HS-5 (cell line): ENCODE measurements at places on chromosomes 7 and 10.

GRCh38 chr10:114313139-114313538 lies 74.1 kb downstream of the VWA2 start:
- no peak for DNase-seq

DNA sequence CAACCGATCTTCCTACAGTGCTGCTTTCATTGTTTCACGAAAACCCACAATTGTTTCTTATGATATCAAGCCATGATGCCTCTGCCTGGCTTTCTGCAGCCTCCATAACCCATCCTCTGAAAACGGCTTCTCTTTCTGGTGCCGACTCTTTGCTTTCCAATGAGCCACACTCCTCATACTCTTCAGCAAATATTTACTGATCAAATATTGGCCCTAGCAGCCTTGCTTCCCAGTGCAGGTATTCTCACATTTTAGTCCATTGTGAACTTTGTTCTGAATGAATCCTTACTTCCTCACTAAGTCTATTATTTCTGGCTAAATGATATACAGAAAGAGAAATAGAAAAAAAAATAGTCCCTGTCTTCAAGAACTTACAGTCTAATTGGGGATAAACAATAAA lies 35.5 kb downstream of the LAMB1 start:
- DNase-seq: no peak

DNA sequence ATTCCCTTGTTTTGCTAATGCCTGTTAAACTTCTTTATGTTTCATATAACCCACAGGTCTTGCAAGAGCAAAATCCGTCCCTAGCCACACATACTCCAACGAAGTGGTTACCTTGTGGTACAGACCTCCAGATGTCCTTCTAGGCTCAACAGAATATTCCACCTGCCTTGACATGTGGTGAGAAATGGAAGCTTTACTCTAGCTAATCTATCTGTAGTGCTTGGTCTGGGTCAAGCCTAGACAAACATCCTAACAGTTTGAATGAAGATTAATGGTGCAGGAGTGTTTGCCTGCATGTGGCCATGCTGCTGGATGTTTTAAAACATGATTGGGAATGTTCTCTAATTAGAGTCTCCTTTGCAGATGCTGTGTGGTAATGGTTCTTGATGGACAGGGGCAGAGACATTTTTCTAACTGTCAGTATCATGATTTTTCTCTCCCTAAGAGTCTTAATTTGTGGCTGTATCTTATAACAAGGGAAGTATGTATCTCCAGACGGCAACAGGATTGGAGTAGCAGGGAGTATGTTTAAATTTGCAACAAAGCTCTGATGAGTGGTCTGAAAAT lies 308.5 kb upstream of the FZD1 start:
- no peak for DNase-seq

DNA sequence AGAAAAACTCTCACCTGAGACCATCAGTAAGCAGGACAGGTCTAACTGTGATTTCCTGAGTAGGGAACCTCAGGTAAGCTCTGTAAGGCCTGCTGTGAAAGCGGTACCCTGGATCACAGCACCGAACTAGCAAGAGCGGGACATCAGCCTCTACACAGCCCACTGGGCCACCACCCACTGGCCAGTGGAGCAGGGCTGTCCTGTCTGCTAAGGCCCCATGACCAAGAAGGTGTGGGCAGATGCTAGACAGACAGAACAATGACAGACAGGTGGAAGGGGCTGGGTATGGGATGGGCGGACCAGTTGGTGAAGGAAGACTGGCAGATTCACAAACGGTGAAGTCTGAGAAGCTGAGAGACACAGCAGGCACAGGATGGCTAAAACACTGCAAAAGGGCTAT lies 79.4 kb upstream of the DDC start:
- DNase-seq: no peak

GRCh38 chr7:108335269-108335918 lies 120.8 kb downstream of the NRCAM start:
- no peak for DNase-seq

DNA sequence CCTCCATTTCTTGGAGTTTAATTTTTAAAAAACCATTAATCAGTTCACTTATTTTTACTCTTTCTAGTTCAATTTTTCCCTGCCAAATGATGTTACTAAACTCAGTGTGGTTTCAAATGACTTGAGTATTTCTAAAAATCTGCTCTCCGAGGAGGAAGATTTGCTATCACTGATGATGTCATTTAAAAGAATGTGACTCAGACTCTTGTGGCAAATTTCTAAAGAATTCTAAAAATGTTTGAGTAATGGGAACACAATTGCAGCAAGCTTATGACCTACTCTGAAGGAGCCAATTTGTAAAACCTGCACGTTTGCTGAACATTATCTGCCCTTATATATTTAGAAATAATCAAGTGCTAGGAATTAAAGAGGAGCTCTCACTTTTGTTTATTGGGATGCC lies 88.6 kb downstream of the SPAG6 start:
- DNase-seq: peak; percentile 71

GRCh38 chr7:108340856-108341411 lies 115.3 kb downstream of the NRCAM start:
- no peak for DNase-seq

DNA sequence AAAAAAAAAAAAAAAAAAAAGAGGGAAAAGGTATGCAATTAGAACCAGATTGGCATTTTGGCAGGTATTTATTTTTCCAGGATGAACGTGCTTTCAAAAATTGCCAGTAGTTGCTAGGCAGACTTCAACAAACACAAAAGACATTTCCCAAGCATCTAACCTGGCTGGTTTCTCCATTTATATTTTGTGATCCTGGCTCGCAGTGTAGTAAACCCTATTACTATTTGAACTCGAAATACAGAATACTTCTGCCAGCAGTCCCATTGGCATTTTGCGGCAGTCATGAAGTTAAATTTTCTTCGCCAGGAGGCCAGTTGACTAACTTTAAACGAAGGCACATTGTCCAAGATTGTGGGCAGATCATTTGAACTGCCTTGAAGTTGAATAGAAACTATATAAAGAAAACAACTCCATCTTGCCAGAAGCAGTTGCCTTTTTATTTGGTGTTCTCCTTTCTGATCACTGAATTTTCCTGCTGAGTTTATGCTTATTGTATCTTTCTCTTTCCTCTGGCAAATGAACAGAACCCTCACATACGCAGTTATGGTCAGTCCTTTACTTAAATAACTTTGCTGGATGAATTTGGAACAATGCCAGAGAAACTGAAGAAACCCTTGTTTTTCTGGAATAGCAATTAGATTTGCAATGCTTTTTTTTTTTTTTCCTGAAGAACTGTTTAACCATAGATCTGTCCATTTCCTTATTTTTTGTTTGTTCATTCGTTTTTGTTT lies 132.9 kb downstream of the BICC1 start:
- no peak for DNase-seq

GRCh38 chr7:13803134-13803533 lies 186.3 kb downstream of the ETV1 start:
- DNase-seq: no peak

- no peak for DNase-seq
Measured at GRCh38 chr7:497346-497745, 22.3 kb downstream of the PDGFA start.

DNA sequence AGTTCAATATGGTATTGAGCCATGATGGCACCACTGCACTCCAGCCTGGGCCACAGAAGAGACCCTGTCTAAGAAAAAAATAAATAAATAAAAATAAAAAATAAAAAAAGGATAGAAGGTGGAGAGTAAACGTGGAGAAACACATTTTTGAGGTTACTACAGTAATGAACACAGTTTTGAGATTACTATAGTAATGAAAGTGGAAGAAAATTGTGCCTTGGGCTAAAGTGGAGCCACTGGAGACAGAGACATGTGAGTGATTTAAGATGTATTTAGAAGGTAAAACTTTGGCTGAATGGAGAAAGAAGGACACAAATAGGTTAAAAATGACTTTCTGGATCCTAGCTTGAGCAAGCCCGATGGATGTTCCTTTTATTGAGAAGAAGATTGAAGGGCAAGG lies 76.8 kb downstream of the HGF start:
- no peak for DNase-seq

DNA sequence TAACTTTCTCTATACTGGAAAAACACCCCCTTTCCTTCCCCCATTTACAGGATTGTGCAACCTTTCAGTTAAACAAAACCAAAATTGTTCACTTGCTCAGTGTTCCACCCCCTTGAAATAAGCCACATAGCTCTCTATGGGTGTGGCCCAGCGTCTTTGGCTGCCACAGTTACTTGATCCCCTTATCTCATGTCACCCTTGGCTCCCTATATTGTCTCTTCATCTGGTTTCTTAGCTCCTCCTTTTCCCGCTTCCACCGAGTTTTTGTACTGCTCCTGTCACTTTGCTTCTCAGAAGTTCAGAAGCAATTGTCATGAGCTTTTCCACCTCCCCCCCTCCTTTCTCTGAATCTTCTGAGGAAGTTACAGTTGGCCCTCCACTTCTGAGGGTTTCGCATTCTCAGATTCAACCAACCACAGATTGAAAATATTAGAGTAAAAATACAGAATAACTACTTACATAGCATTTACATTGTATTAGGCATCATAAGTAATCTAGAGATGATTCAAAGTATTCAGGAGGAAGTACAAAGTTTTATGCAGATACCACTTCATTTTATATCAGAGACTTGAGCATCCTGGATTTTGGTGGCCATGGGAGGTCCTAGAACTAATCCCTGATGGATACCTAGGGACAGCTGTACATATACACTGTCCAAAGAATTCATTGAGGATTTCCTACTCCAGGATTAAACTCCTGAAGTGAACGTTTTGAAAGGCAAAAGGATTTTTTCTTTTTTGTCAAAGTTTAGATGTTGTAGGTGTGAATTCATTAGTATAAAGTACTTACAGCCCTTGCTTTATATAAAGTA lies 60.4 kb downstream of the ADD3 start:
- no peak for DNase-seq

DNA sequence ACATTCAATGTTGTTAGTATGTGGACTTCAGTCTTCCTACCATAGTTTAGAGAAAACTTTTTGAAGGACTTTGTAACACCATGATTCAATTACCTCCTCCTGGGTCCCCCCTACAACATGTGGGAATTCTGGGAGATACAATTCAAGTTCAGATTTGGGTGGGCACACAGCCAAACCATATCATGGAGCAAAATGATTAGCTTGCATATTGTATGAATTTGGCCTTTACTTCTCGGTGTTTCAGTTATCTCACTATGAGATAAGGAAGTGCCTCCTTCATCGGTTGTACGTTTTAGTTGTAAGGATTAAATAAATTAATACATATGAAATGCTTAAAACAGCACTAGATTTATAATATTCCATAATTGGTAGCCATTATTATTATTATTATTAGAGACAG lies 428.7 kb downstream of the EXOC4 start:
- DNase-seq: no peak

DNA sequence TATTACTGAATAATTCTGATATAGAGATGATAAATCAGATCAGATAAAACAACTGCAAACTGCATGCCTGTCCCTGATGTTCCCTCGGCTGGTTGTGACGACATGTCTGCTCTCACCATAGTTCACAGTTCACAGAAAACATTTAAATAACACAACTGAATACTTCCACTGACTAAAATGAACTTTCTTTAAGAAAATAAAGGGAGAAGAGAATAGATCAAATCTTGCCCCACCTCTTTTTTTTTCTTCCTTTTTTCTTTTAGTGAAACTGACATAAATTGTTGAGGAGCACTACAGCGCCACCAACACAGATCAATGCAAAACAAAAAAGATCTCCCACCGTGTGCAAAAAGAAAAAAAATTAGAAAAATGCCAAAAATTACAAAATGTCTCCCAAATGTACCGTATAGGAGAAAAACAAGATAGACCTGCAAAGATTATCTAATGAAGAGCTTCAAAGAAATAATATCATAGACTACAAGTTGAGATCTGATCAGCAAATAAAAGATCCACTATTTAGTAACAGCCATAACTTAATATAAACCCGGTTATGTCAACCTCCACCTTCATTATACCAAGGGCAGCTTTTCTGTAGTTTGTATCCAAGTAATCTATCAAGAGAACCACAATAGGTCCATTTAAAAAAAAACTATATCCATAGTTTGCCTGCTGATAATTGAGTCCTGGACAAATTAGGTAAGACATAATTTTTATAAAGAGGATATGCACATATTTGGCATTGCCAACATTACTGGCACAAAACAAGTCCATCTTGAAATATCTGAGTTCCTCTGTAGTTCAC lies 30.7 kb upstream of the EPC1 start:
- no peak for DNase-seq

DNA sequence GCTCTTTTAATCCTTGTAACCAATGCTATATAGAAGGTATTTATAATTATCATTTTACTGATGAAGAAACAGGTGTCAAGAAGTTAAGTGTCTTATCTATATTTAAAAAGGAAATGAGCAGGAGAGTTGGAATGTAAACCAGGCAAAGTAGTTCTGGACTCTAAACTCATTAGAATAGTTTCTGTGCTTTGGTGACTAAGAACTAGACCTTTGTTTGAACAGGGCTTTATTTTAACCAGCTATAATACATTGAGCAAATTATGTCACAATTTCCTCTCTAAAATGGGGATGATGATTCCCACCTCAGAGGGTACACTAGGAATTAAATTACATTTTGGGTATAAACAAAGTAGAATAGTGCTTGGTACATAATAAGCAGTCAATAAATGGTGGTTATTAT lies 236.0 kb downstream of the MAGI2 start:
- DNase-seq: no peak

DNA sequence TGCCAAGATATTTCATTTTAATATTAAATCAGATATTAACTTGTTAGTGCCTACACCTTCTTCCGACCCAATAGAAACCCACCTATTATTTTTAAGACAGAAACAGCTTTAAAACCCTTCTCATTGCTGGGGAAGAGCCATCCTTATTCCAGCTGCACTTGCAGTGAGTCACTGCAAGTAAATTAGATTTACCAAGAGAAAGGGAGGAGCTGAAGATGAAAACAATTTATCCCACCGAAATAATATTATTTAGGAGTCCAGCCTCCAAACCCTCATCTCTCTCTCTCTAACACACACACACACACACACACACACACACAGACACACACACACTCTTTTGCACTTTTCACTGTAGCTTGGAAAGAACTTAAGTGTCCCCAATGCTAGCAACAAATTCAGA lies 26.9 kb downstream of the TWIST1 start:
- no peak for DNase-seq

DNA sequence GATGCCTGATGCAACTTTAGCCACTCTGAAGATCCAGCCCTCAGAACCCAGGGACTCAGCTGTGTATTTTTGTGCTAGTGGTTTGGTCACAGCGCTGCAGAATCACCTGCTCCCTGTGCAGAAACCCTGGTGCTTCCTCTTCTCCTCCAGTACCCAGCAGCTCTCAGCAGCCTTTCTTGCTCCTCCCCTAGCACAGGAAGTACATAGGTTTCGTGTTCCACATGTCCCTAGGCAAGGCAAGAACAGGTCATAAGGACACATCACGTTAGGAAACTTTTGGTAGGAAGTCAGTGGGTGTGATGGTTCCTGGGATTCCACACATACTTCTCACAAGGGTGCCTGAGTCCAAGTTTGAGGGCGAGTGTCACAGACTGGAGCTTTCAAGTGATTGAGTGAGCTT lies 167.9 kb upstream of the PRSS1 start:
- DNase-seq: no peak

- DNase-seq: no peak
Measured at GRCh38 chr10:1440897-1441296, 296.4 kb downstream of the ADARB2 start.

- DNase-seq: no peak
Measured at GRCh38 chr7:7100432-7100849, 81.9 kb upstream of the C1GALT1 start.
